ENCODE measurements at places on chromosomes 1 and 21.
A peak's percentile ranks its signal among the peaks of the same experiment; 100 is the strongest.

DNA sequence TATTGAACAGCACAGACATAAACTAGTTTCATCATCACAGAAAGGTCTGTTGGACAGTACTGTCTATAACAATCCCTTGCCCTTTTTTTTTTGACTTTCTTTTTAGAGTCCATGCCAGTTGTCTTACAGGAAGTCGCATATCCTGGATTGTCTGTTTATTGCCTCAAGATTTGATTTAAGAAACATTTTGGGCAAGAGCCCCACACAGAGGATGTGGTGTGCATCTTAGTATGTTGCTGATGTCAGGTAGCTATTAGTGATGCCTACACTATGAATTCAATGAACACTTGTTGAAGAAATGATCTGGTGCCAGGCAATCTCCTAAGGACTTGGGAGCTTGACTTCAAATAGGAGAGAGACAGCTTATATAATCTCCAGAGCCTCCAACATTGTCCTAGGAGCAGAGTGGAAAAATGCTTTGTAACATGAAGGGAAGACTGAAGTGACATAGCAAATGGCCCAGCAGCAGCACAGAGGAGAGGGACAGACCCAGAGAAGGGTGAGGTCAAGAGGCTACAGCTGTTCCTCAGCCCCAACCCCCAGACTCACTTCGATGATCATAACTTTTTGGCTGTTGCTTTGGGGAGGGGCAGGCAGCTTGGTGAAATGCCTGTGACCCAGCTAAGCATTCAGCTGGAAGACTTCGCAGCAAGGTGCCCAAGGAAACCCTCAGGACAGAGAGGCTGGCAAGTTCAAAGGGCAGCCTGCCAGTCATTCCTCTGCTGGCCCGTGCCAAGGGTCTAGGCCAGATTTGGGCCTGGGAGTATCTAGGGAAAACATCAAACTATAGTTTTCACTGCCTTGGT lies 7.5 kb upstream of the RAB29 start:
- no peak for DNase-seq

DNA sequence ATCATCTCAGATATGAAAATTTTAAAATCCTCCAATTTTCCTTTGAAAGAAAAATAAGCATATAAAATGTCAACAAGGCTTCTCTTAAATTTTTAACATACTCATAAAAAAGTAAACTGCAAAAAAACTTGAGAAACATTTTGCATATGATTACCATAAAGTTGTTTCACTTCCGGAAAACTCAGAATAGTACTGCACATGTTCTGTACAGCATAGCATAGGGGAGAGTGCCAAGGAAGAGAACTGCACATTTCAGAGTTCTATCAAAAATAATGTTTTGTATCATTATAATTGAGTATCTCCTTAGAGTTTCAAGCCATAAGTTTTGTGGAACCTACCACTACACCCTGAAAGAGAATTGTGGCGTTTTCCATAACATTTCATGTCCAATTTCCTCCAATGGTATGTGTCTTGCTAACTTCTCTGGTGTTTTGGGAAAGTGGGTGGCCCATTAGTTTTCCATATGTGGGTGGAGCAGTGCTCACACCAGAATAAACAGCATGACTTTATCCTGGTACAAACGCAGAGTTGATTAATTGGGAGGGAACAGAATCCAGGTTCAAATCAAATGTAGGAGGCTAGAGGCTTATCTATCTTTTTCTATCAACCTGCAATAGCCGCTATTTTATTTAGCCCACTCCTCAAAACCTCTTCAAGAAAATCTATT lies 430.9 kb downstream of the LMO4 start:
- DNase-seq, result no peak

DNA sequence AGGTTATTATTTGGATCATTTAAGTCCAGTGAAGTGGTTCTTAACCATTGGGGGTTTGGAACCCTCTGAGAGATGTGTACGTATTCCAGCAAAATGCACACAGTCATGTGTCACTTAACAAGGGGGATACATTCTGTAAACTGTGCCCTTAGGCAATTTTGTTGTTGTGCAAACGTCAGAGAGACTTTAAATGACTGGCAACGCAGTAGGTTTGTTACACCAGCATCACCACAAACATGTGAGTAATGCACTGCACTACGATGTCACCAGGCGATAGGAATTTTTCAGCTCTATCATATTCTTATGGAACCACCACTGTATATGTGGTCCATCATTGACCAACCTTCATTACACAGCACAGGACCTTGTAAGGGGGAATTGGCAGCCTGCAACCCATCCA lies 11.9 kb downstream of the AHCYL1 start:
- no peak for DNase-seq

DNA sequence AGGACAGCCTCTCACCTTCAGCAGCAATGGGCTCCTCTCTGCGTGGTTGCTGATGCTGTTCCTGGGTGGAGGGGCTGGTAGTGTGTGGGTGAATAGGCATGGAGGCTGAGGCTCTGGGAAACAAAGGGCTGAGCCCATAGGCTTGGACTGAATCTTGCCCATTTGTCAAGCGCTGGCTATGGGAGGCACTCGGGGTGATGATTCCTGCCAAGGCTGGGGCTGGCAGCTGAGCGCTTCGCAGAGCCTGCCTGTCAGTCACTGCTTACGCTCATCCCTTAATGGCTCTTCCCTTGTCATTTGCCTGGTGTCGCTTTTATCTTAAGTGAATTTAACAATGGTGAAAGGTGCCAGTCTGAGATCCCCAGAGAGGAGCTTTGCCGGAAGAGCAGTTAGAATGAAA lies 353.3 kb downstream of the PBX1 start:
- no peak for DNase-seq

DNA sequence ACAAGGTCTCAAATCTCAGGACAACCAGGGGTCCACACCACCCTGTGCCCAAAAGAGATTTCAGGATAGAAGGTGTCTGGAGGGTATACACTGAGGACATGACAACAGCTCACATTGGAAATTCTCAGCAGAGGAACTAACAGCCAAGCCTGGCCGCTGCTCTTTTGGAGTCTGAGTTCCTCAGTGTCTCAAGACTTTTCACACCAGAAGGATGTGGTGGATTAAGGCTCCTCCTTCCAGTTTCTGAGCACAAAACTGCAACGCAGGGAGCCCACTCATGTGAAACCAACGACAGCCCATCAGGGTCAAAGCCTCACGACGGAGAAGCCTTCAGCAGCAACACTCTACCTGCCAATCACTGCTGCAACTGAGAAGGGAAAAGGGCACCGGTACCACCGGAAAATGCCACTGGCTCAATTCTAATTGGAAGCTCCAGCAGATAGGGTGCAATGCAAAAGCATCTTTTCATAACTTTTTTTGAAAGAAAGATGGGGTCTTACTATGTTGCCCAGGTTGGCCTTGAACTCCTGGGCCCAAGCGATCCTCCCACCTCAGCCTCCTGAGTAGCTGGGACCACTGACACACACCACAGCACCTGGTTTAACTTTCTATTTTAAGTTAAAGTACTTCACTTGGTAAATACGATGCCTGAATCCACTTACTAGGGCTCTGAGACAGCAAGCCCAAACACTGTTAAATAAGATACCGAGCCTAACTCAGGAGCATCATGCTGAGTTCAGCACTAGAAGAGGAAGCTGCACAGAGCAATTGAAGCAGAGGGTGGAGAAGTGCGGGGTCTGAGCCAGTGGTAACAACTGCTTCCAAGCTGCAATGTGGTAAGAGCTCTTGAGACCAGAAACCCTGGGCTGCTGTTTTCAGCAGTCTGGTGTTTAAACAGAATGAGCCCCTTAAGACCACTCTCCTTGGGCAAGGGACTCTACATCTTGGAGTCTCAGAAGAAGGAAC lies 7.8 kb downstream of the CAPZB start:
- DNase-seq, result peak; percentile 20
